ENCODE measurements at places on chromosomes 5 and 9.
A peak's percentile ranks its signal among the peaks of the same experiment; 100 is the strongest.

- no peak for DNase-seq
Measured at GRCh38 chr5:116521173-116521872, 53.3 kb downstream of the SEMA6A start.

GRCh38 chr5:74552101-74552500 is 88.4 kb downstream of the ENC1 start:
- no peak for DNase-seq

- DNase-seq: peak; percentile 43
Measured at GRCh38 chr5:10283927-10284635, 23.6 kb downstream of the CMBL start.

- no peak for DNase-seq
Measured at GRCh38 chr5:158670201-158670600, 429.5 kb downstream of the EBF1 start.

GRCh38 chr9:32010322-32010721 is 374.1 kb upstream of the ACO1 start:
- no peak for DNase-seq

- DNase-seq: no peak
Measured at GRCh38 chr5:169851321-169851850, 128.9 kb downstream of the INSYN2B start.

DNA sequence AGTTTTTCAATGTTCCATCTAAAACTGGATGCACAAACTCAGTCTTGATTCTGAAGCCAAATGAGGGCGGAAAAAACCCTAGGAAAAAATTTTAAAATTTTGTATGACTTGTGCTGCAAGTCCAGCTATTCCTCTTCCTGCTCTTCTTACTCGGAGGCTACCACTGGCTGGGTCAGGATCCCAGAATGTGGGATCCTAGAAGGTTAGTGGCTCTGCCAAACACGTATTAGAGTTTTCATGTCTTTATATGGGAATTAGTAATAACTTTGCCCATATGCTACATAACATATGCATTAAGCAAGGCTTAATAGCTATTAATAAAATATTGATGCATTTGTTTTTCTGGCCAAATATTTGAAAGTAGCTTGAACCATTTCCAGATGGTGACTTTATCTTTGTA is 458.3 kb downstream of the AGTPBP1 start:
- no peak for DNase-seq

DNA sequence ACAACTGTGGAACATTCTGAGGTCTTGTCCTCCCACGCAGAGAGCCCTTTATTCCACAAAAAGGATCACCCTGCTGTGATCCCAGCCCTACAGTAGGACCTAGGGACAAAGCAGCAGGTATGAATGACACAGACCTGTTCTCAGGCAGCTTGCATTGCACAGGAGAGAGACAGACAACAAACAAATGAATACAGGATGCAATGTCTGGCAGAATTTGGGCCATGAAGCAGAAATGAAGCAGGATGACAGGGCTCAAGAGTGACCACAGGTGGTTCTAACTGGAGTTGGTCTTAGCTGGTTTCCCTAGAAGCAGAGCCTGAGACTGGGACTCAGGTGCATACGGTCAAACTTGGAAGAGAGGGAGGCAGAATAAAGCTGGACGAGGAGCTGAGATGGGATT is 388.8 kb downstream of the CDK5RAP2 start:
- no peak for DNase-seq

DNA sequence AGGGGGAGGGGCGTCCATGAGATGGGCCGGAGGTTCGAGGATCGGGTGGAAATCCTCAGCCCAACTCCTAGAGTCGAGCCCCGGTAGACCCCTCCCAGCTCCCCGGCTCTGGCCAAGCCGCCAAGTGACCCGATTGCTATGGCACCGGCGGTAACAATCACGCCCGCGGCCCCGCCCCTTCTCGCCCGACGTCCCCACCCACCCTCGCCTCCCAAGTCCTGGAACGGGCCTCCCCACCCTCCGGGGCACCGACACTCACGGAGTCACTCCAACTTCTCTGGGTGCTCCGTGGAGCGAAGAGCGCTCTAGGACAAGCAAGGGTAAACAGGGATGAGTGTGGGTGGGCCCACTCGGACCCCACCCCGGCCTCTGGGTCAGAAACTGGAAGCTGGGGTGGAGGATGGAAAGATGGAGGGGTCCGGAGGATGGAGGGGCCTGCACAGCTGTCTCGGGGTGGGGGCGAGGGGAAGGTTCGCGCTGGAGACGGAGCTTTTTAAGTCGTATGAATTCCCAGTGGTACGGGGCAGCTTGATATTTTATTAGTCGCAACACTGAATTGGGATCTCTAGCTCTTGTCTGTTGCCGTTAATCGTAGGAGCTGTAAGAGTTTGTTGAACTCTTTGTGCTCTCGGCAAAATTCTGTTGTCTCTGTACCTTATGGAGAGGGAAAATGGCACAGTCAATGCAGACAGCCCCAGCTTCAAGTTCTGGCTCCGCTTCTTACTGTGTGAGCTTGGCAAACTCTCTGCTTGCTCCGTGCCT is at the start of gene SPACA9:
Gene SPACA9, plus strand, starts transcription at position 204 of the 762 bp plus-strand sequence. CDS start 5,050 bp downstream, outside the sequence.
- peak; percentile 40 for DNase-seq

- no peak for DNase-seq
Measured at GRCh38 chr5:74394528-74394915, 246.0 kb downstream of the ENC1 start.

- no peak for DNase-seq
Measured at GRCh38 chr5:90691533-90691932, 132.9 kb downstream of the ADGRV1 start.

- DNase-seq: no peak
Measured at GRCh38 chr9:137111788-137112563, 2.6 kb downstream of the DPP7 start.

DNA sequence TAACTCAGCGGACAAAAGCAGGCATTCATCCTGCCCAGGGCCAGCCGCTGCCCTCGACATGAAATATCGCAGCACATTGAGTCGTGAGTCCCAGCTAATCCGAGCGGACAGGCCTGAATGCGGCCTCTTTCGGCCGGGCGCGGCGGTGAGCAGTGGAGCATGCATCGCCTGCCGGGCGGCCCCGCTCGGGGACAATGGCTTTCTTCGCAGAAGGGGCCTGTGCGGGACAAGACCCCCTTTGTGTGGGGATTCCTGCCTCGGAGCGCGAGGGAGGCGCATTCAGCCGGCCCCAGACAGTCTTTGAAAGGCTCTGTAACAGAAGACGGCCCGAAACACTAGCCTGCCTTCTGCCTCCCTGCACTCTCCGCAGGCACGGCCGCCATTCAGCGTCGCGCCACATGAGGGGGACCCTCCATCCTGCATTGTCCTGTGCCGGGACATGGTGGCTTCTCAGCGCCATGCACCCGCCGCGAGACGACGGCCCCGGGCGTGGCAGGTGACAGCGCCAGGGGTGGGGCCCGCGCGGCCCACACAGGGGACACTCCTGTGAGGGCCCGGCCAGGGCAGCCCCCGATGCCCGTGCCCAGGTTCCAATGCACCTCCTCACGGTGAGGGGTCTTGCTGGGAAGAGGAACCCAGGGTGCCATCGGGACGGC is 52.0 kb downstream of the EXD3 start:
- DNase-seq: no peak

DNA sequence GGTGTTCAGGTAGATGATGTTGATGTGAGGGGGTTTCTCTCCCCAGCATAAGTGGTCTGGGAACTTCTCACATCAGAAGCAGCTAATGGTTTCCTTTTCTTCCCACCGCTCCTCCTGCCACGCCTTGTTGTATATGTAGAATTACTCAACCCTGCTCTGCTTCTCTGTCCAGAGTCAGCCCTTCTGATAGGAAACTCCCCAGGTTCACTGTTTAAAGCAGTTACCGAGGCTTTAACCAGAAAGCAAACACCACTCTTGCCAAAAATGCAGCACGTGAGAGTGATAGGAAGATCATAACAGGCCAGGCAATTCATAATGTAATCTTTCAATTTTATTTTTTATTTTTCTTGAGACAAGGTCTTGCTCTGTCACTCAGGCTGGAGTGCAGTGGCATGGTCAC is 10.5 kb upstream of the TMEM252 start:
- no peak for DNase-seq

DNA sequence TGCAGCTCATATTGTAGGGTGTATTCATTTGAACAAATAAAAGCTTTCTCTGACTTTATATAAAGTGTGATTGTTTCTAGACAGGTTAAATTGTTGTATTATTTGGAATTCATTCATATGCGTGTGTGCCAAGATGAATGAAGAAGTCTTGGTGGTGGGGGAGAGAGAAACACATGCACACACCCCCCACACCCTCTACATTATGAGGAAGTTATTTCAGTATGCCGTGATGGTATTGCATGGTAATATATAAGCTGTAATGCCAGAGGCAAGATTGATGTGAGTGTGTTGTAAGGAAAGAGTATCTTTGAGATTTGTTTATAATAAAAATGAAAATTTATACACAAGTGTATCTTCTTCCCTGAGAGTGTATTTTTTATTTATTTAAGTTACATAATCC is 71.0 kb downstream of the IPO11 start:
- no peak for DNase-seq

GRCh38 chr9:122055701-122056100 is 37.4 kb downstream of the TTLL11 start:
- DNase-seq: no peak

DNA sequence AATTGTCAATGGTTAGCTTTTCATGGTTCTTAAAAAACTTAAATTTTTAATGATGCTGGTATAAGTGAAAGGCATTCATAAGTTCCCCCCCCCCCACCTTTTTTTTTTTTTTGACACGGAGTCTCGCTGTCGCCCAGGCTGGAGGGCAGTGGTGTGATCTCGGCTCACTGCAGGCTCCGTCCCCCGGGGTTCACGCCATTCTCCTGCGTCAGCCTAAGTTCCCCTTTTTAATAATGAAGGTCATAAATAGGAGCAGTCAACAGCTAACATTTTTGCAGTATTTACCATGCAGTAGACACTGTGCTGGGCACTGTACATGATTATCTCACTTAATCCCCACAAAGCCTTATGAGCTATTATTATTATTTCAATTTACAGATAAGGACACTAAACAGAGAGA is 556.3 kb downstream of the PDE4D start:
- DNase-seq: no peak

- no peak for DNase-seq
Measured at GRCh38 chr5:120012431-120012830, 383.1 kb downstream of the FAM170A start.

GRCh38 chr9:80928697-80929096 is 760.6 kb downstream of the TLE1 start:
- DNase-seq: no peak

DNA sequence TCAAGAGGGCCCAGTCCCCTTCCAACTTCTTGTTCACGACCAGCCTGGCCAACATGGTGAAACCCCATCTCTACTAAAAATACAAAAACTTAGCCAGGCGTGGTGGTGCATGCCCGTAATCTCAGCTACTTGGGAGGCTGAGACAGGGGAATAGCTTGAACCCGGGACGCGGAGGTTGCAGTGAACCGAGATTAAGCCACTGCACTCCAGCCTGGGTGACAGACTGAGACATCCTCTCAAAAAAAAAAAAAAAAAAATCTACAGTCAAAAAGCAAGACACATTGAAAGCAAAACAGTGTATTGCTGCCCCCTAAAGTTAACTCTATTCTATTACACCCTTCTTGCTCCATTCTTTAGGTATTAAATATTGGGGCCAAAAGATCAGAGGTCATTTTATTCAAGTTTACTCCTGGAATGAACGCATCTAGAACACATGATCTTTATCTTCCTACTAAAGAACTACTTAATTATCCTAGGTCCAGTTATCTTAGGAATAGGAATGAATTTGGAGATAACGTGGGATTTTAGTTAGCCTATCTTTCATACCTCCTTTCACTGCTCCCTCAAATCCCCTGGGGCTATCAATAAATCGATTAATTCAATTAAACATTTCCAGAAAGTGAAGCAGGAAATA is 2.4 kb downstream of the ATG12 start:
- DNase-seq: no peak

GRCh38 chr9:91197232-91198181 is 164.2 kb downstream of the AUH start:
- DNase-seq: no peak
